ENCODE measurements at places on chromosomes 12 and 14.

GRCh38 chr14:71166180-71166837, 259.1 kb downstream of the PCNX1 start:
- no peak for DNase-seq

GRCh38 chr12:92511786-92512185, 191.0 kb upstream of the PLEKHG7 start:
- DNase-seq: no peak

- DNase-seq: no peak
Measured at GRCh38 chr12:41142376-41142775, 45.7 kb upstream of the PDZRN4 start.

DNA sequence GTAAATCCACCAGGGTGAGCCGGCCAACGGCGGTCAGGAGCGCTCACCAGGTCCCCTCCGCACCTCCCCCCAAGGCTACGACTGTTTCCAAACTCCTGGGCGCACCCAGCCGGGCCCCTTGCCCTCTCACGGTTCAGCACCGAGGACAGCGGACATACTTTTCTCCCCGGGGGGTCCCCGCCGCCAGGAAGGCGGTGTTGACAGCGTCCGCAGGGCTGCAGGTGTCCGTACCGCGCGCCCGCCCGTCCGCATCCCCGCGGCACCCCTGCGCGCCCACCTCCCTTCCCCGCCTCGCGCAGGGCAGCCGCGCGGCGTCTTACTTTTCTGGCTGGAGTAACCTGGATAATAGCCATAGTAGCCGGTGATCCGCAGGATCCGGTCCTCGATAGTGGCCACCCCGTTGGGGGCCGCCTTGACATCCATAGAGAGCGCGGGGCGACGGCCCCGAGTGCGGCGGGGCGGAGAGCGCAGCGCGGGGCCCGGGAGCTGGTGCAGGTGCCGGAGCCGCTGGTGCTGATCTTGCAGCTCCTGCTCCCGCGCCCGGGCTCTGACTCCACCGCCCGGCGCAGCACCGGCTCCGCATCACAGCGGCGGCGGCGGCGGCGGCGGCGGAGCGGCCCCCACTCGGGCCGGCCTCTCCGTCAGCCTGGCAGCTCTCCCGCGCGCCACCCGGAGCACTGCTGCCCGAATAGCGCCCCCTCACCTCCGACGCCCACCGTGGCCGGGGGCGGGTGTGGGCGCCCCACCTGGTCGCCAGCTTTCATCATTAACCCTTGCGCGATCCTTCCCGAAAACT, at the start of gene SLC35F4:
Gene SLC35F4, minus strand, starts transcription at position 690 of the 796 bp plus-strand sequence.
- no peak for DNase-seq

- no peak for DNase-seq
Measured at GRCh38 chr14:44300916-44301315, 206.2 kb downstream of the FSCB start.

DNA sequence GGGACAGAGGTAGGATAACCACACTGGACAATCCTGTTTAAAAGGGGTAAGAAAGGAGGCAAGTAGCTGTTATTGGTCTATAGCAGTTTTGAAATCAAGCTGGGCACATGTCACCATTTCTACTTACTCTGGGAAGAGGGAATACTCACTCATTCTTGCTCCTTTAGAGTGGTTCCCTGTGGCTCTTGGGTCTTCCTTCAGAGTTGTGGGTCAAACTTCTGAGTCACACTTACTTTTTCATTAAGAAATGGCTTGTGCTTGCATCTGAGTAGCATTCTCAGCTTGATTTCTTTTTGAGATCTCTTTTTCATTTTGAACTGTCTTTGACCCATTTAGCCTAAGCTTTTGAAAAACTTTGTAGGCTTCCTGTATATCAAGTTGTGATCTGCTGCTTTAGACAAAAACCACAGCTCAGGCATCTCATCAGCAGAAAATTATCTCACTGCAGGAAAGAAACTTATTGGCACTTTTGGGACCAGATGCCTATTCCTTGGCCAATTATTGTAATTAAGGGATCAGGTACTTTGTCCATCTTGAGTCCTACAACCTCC, 122.2 kb downstream of the AEBP2 start:
- DNase-seq: no peak

GRCh38 chr14:87955501-87955900, 37.5 kb downstream of the GALC start:
- DNase-seq: no peak

DNA sequence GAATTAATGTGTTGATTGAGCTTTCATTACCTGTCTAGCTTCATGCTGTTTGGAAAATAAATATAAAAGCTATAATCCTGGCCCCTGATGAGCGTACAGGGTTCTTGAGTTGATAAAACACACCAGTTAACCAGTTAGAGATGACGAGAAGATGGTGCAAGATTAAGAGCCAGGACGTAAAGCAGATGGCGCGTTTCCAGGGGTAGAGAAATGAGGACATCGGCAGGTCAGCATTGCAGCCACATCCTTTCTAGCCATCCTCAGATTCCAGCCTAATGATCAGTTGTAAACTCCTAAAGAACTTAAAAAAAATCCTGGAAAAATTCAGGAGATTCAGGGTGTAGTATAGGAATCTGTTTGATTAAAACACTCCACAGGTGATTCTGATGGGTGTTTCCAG, 203.7 kb downstream of the CACNA1C start:
- no peak for DNase-seq

DNA sequence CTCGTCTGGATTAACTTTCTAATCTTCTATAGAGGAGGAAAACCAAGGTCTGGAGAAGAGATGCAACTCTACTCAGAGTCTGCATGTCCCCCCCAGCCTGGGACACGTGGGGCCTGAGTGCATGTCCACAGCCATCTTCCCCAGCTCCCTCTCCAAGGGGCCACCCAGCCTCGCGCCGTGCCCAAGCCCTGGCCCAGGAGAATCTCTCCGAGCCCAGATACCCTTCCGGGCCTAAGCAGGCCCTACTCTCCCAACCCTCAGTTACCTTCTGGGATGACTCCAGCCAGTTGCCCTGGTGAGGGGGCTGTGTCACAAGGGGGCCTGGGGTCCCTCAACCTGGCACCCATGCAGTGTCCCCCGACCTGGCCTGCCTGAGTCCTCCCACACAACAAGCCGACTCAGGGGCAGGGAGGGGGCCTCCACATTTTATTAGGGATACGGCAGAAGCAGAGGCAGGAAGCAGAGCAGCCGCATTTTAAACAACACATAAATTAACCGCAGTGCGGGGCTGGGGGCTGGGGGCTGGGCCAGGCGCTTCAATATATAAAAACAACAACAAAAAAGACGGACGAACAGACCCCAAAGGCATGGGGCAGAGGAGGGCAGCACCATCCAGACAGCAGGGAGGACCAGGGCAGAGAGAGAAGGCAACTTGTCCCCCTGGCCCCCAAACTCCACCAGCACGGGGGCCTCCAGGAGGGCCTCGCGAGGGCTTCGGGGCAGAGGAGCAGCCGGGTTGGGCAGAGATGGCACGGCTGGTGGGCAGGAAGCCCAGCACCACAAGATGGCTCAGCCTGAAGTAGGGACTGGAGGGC, 37.3 kb downstream of the NCKAP5L start:
- DNase-seq: no peak

Measured in activated CD8-positive, alpha-beta memory T cell treated with anti-CD3 and anti-CD28 coated beads for 1 hour (primary cell).